Activated CD4-positive, alpha-beta T cell treated with anti-CD3 and anti-CD28 coated beads for 1 hour (primary cell): ENCODE measurements at places on chromosomes 7 and 10.

- no peak for DNase-seq
These were observed 114.2 kb upstream of the FAM180A start for GRCh38 chr7:135862586-135863340.

DNA sequence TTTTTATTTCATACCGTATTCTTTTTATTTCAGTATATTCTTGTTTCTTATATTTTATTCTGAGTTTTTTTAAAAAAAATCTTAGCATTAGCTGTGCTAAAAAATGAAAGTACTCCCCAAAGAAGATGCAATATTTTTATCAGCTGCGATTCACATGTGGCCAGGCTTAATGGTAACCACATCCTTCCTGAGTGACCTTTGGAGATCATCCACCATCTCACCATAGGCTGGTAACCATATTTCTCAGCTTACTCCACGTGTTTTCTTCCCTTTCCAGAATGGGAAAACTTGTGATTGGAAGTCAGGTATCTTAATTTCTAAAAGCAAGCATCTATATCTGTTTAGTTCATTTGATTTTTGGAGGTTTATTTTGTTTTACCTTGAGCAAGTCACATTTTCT is 18.8 kb upstream of the LIPM start:
- DNase-seq: no peak

DNA sequence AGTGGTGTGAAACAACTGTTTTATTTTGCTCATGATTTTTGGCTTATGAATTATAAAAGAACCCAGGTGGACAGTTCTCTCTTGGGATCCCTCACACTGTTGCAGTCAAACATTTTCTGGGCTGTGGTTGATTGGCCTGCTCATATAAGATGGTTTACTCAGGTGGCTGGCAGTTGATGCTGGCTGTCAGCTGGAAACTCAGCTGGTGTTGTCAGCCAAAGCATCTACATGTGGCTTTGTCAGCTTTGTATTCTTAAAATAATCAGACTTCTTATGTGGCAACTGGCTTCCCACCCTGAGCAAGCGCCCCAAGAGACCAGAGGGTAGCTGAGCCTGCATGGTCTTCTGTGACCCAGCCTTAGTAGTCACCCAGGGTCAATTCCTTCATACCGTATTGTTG is 534.7 kb downstream of the NRG3 start:
- no peak for DNase-seq

DNA sequence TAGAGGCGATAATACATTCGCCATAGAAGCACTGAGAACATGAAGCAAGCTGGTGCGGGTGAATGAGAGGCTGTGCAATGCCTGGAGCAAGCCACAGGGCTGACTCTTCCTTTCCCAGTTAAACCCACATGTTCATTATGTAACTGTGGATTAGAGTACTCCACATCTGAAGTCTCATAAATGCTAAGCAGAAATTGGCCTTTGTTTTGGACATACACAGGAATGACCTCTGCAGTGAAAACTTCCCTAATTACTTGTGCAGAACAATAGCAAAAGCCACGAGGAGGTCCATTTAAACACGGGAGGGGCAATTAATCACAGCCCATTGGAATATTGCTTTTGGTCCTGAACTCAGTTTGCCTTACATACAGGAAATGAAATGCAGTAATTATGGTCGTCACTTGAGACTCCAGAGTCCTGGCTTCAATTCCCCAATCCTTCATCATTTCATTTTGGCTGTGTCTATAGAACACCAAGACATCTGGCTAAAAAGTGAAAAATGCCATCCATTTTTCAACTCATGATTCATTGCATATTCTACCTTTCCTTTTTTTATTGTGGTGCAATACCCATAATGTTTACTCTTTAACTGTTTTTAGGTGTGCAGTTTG is 78.7 kb upstream of the CXCL12 start:
- DNase-seq: no peak

GRCh38 chr7:1842321-1843221 is 172.5 kb downstream of the ELFN1 start:
- DNase-seq: no peak

DNA sequence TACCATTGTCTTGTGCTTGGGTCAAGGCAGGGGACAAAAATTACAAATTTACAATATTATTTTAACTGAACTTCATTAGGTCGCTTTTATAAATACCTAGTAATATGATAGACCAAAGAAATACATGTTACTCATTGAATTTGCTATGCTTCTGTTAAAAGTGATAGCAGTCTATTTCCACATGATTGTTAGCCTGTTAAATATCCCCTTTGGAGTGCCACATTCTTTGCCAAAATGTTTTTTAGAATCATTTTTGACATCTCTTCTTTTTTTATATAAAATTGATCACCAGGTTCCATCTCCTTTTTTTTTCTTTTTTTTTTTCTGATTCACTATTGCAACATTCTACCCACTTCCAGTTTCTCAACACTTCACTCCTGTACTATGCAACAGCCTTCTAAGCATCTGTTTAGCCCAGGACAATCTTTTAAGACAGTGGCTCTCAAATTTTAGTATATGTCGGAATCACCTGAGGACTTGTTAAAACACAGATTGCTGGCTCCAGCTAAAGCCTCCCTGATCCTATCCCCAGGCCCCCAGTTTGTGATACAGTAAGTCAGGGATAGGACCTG is 16.4 kb upstream of the NDUFA5 start:
- DNase-seq: no peak

DNA sequence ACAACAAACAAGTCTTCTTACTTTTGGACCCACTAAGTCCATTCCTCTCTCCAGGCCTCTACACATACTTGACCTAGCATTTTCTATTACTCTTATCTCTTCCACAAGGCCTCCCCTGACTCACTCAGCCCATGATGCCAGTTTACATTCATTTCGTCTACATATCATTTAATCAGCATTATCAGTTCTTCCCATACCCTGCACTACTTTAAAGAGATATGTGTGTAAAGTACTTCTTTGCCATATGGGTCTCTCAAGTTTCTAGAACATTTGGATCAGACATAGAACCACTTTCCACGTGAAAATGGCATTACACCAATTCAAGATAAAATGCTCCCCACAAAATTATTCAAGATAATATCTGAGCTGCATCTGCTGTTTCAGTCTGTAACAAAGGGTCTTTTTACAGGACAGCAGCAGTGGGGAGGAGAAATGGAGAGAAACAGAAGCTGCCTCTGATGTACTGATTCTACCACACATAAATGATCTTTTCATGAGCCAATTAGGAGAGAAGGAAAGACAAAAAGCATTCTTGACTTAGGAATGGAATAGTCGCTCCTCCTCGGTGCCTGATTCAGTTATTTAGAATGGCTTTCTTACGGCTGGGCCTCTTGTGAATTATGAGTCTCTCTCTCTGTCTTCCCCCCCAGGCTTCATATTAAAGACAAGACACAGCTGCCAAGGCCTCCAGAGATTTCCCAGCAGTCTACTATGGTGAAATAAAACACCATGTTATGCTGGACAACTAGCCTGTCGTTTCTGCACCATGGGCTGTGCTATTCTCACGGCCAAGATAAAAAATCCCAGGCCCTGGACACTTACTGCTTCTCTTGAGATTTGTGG is 46.9 kb upstream of the SEPTIN7 start:
- no peak for DNase-seq

- DNase-seq: no peak
These were observed 23.4 kb downstream of the MGAM2 start for GRCh38 chr7:142134909-142135308.

DNA sequence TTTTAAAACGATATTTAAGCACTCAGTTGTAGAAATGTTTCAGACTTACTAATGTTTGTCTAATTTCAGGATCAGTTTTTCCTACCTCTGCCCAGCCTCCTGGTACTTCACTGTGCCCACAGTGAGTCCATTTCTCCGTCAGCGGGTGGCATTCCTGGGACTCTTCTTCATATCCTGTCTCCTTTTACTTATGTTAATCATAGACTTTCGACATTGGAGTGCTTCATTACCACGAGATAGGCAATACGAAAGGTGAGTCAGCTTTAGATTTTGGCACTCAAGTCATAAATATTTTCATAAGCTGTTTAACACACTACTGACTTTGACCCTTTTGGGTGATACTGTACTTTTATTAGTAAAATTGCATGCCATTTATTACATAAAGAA is 2.1 kb downstream of the ENTPD7 start:
- DNase-seq: no peak

DNA sequence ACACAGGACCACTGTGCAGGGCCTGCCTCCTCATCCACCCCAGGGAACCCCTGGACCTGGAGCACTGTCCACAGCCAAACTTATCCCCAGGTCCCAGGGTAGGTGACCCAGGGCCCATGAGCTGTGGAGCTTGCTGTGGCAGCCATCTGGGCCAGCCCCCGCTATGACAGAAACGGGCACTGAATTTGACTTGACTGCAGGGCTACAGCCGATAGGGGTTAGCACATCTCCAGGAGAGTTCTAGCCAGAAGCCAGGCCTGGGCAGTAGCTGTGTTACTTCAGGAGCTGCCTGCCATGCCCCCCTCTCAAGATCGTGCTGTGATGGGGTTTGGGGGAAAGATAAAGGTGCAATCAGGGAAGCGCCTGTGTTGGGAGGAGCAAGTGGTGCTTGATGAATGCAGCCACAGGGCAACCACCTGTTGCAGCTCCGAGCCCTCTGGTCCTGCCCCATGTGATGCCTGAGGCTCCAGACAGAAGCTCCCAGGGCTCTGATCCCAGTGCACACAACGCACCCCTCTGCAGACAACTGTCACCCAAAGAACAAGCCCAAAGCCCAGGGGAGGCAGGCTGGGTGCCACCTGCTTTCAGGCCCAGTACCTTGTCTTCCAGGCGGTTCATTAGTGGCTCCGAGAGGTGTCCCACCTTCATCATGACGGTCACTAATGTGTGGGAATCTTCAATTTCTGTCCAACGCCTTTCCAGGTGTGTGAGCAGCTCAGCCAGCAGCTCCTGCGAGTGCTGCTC is 6.5 kb downstream of the TBRG4 start:
- DNase-seq: no peak

DNA sequence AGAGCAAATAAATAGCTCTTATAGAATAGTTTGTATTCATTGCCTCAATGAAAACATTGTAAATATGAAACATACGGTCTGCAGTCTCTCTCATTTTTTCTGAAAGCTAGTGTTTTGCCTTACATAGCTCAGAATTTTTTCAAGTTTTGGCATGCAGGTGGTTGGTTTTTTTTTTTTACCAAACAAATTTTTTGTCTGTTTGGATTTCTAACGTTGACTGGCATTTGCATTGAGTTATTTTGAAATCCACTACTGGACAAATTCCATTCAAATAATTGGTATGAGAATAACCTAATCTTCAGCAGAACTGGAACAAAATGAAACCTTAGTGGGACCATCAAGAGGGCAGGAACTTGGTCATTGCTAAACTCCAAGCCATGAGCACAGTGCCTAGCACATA is 107.6 kb upstream of the SAMD8 start:
- DNase-seq: no peak

GRCh38 chr10:86215046-86215445 is 151.5 kb downstream of the GRID1 start:
- no peak for DNase-seq

DNA sequence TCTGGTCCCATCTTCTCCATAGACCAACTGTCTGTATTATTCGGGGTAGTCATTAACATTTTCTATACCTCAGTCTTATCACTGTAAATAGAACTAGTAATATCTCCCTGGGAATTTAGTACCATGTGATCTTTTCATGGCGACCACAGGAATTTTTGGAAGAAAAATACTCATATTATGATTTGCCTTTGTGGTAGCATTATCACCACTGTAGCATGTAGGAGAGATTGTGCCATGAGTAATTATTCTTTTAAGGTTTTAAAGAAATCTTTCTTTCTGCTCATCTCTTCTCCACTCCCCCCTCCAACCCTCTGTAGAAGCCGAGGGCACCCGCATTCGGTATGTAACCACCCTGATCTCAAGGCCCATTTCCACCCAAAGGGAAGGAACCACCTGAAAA is 25.0 kb downstream of the ZNF365 start:
- DNase-seq: no peak

GRCh38 chr7:99109108-99110051 is 34.5 kb downstream of the SMURF1 start:
- DNase-seq: no peak

DNA sequence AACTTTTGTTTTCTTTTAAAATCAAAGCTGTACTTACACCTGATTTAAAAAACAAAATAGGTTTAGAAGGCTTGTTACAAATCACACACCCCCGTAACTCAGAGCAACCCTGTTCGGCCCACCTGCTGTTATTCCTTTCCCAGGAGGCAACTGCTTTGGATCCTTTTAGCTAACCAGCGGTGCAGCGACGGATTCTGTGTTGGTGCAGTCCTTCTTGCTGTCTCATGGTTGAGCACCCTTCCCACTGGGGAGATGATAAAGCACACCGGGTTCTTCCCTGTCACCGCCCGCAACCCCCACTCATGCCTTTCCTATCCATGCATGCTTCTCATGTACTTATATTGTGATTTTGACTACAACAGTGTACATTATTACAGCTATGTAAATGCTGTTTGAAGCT is 24.8 kb upstream of the MKI67 start:
- DNase-seq: no peak

- DNase-seq: no peak
These were observed 3.1 kb downstream of the CYREN start for GRCh38 chr7:135167365-135167917.

DNA sequence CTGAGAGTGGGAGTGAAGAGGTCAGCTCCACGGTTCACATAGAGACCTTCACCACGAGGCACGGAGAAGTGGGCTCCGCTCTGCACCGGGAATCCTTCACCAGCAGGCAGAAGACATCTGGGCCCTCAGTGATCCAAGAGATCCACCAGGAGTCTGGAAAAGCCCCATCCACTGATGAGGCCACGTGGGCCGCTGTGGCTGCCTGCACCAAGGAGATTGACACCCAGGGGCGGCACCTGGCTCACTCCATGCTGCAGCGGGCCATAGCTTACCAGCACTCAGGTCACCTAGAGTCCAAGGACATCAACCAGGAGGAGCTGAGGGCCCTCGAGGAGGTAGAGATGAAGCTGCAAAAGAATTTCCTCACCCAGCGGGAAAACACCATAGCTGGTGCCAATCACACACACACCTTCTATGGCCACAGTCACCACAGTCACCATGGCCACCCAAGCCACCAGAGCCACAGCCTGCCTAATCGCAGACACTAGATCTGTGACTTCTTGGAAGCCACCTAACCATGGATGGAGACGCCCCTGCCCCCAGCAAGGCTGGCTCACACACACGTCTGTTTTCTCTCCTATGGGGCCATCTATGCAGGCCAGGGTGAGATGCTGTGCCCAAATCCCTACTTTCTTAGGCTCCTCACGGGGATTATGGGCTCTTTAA is 694 bp downstream of the C10orf62 start:
- no peak for DNase-seq

DNA sequence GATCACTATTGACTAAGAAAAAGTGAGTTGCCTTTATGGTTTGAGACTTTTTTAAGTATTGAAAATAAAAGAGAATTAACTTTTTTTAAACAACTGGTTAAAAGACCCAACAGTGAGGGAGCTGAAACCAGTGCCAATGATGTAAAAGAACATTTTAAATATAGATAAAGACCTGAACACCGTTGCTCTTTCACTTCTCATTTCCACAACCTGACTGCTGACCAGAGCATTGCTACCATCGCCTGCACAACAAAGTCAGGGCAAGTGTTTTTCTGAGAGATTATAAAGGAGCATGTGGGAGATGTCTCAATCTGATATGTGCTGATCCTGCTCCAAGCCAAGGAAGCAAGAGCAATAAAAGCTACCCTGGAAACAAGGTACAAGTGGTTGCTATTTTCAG is 34.7 kb downstream of the IMMP2L start:
- DNase-seq: no peak

- no peak for DNase-seq
These were observed 40.8 kb upstream of the TSPAN33 start for GRCh38 chr7:129103561-129104324.

- DNase-seq: no peak
These were observed 590.8 kb downstream of the AUTS2 start for GRCh38 chr7:70188901-70189650.

- DNase-seq: no peak
These were observed 906 bp downstream of the CDK1 start for GRCh38 chr10:60778971-60779796.
